ENCODE measurements at places on chromosomes 3 and 15. TPM values are rescaled to one million over a fixed set of nuclear protein-coding genes. Genes with fewer than 3 reads are reported as not detected.

BFSP2 gene
- not detected for polyA plus RNA-seq

GOLGA8M gene
- polyA plus RNA-seq: 1.7 TPM

- DNase-seq: no peak
Measured at GRCh38 chr15:25796395-25796794, 66.7 kb downstream of the ATP10A start.

GRCh38 chr3:128784232-128784631 lies 58.2 kb downstream of the RAB7A start:
- no peak for DNase-seq

ADCY5 gene
- 15.4 TPM for polyA plus RNA-seq

DNA sequence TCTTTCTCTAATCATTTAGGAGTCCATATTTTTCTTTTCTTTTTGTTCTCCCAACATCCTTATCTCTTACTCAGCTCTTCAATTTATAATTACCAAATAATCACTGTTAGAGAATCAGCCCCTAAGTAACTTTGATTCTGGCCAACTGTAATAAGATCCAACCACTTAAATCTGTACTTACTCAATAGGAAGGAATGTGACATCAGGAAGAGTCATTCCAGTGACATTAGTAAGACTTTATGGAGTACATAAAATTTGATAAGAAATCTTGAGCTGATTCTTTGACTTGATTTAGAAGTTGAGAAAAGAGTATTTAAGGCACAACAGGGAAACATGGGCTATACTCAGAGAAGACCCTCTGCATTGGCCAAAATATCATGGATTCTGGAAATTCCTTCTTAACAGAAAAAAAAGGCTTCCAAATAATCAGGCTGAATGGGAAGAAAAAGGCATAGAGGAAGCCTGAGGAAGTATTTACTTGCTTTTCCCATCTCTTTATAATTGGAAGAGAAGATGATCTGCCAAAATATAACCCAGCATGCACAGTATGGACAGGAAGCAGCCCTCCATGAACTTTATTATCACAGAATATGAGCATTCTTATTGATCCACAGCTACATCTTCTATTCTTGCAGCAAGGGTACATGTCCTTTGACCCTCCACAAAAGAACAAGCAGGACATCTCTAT lies 289.7 kb upstream of the TPRG1 start:
- DNase-seq: no peak

HAPLN3 gene
- 2.7 TPM for polyA plus RNA-seq

ZCWPW2 gene
- 1.6 TPM for polyA plus RNA-seq

DNA sequence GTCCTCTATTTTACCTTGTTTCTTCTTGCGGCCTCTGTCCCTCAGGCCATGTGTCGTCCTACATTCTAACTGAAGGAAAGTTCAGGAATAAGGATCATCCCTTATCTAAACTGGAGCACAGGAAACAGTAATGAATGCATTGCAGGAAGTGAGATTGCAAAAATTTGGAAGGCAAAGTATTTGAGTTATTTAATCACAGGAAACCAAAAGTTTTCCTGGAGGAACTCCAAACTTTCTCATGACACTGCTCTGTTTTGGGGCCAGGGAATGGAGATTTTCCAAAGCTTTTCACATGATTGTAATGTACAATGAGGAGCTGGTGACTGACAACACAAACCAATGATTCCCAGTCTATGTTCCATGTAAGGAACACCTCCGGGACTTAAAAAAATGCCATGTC lies 57.8 kb upstream of the PLSCR4 start:
- DNase-seq: no peak

GRCh38 chr3:191987831-191988350 lies 526.9 kb downstream of the PYDC2 start:
- DNase-seq: no peak
